Activated CD4-positive, alpha-beta T cell treated with anti-CD3 and anti-CD28 coated beads, Interleukin-2, Interleukin-4, amounts not matched to agents 100 ng/mL and 50 ng/mL, durations not matched to agents 16 hours and 8 hours (primary cell): ENCODE measurements at places on chromosomes 1 and 21.

- no peak for DNase-seq
These were observed 79.3 kb downstream of the SIK1 start for GRCh38 chr21:43347461-43348169.

DNA sequence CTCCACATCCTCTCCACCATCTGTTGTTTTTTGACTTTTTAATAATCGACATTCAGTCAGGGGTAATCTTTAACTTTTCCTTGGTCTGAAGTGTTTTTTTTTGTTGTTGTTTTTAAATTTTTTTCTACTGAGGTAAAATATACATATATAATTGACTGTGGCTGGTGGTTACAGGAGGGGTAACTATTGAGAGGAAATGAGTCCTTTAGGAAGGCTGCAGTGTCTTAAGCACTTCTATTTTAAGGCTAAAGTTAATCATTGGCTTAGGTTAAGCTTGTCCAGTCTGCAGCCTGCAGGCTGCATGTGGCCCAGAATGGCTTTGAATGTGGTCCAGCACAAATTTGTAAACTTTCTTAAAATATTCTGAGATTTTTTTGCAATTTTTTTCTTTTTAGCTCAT lies 172.5 kb downstream of the CTH start:
- no peak for DNase-seq

- no peak for DNase-seq
These were observed 14.7 kb downstream of the ENO1 start for GRCh38 chr1:8863794-8864233.

DNA sequence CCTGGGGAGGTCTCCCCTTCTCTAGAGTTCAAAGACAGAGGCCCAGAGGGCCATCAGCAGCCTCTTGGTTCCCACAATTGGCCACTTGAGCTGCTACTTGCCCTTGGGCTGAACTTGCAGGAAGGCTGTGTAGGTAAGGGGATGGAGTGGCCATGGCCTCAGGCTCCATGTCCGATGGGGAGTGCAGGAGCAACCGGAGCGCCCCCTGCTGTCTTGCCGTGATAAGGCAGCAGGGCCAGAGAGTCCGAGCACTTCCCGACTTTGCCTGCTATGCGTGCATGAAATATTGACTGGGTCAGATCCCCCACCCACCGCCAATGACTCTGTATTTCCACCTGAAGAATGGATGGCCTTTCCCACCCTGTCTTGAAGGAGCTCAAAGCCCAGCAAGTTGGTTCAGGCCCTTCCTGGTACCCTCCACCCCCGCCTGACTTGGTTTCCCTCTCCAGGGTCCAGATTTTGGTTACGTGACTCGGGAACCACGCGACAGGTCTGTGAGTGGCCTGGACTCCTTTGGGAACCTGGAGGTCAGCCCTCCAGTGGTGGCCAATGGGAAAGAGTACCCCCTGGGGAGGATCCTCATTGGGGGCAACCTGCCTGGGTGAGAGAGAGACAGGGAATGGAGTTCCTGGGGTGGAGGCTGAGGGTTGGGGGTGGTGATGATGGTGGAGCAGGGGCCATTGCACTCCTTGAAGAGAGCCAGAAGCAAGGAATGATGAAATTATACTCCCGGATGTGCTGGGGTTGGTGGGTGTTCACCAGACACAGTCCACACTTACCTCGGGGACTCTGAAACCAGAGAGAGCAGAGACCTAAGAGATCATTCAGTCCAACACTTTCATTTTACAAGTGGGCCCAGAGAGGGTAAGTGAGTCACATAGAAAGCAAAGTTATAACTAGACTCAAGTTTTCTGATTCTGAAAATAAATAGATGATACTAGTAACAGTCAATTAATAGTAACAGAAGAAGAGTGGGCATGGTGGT lies 25.6 kb downstream of the PADI3 start:
- peak; percentile 36 for DNase-seq

- no peak for DNase-seq
These were observed 10.6 kb downstream of the ADARB1 start for GRCh38 chr21:45084881-45085536.

- DNase-seq, result no peak
These were observed 24.9 kb downstream of the CSMD2 start for GRCh38 chr1:34140011-34140676.

GRCh38 chr1:174769961-174770549 lies 229.7 kb upstream of the CACYBP start:
- DNase-seq, result peak; percentile 37

DNA sequence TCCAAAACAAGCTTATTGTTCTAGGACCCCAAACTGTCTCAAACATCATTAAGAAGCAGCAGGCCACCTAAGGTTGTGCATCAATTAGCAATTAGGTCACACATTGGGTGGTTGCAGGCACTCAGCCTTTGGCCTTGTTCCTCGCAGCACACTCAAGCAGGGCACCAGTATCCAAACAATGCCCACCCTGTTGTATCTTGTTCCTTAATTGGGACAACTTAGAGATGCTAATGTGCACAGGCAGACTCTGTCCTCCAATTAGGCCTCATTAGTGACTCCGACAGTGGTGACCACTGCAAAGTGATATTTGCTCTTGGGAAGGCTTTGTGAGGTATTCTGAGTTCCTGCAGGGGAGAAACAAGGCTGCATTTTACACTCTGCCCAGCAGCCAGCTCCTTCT lies 515.1 kb upstream of the PTBP2 start:
- no peak for DNase-seq

DNA sequence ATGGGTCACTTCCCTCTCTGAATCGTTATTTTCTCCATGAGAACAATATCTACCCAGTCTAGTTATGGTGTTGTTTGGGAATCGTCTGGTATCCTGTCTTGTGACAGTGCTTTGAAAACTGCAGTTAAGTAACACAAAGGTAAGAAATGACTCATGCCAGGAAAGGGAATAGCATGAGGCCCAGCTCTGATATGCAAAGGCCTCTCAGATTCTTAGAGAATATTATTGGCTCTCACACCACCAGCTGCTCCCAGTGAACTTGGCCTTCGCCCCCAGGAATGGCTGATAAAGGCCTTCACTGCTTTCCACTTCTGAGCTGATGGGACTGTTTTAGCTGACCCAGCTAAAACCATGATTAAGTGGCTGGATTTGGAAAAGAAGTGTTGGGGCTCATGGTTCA lies 27.1 kb downstream of the NEK2 start:
- DNase-seq, result no peak

GRCh38 chr1:155882766-155883165 lies 23.4 kb downstream of the SYT11 start:
- DNase-seq, result no peak

- no peak for DNase-seq
These were observed 11.2 kb downstream of the TSEN15 start for GRCh38 chr1:184062640-184063286.

GRCh38 chr1:9722378-9722749 lies 70.8 kb downstream of the PIK3CD start:
- no peak for DNase-seq

DNA sequence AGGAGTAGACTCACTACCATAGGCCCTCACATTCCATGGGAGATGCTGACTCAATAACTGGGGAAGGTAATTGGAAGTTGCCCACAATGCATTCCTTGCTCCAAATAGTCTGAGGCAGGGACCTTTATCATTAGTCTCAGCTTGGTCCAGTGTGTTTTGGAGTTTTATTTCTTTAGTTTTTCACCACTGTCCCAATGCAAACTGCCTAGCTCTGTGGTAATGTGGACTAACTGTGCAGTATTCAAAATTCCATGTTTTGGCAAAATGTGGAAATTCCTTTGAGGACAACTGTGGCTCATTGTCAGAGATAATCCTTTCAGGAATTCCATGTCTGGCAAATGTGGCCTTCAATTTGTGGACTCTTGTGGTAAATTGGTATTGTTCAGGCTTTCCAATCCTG lies 78.1 kb upstream of the PAPPA2 start:
- DNase-seq, result no peak

- DNase-seq, result no peak
These were observed 703.2 kb downstream of the MRPL39 start for GRCh38 chr21:24903994-24904635.

- DNase-seq, result no peak
These were observed 354.3 kb downstream of the SRGAP2C start for GRCh38 chr1:121538943-121539575.

DNA sequence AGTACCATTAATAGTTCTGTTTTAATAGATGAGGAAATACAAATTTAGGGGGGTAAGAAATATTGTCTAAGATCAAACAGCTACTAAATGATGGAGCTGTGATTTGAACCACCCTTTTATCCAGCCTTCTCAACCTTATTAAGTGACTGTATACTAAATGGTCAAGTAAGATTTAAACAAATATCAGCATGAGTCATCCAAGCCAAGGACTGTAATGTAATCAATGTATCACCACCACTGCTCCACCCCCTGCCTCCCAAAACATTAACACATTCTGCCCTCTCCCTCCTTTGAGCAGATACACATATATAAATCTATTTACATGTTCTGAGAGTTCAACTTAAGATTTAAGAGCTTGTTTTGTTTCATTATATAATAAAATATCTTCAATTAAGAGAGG lies 58.9 kb downstream of the LRRC40 start:
- DNase-seq, result no peak

- DNase-seq, result no peak
These were observed 2.3 kb upstream of the C4BPA start for GRCh38 chr1:207101720-207102119.

DNA sequence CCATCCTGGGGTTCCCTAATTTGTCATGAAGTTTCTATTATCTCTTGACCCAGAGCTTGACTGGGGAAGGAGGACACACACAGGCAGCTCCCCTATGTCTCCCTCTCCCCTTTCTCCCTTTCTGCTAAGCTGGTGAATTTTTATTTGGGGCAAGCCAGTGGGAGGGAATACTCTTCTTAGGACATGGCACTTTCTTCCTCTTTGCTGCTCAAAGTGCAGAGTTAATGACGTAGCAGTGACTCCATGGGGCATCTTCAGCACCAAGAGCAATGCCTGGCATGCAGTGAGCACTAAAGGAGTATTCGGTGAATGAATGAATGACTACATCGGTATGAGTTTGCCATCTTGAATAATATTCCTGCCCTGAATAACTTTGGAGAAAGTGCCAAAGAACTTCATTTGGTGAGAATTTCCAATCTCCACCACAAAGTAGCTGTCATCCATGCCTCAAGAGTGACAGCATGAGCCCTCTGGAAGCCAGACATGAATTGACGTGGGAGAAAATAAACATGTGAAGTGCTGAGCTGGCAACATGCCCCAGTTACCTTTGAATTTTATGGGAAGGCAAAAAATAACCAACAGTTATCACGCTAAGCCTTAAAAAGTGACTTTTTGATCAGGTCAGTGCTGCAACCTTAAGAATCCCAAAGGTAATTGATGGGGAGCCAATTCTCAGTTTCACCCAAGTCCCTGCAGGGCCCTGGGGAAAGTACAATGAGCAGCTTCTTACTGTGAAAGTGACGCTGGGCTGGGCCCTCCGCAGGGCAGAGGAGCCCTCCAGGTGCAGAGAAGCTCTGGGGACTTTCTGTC lies 22.1 kb upstream of the ATF3 start:
- DNase-seq, result no peak

DNA sequence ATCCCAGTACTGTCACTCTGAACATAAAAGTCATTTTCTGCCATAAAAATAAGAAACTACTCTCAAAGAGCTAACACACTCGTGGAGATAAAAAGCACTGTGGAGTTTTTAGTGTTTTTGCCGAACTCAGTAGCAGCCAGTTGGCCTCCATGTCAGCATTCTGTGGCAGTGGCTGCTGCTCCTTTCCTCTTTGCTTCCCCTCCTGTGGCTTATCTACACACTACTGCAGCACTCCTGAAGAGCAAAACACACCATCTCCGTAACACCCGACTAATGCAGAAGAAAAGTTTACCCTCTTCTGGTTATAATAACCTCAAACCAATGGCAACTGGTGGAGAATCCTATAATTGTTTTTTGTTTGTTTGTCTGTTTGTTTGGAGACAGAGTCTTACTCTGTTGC lies 44.9 kb downstream of the RAB3GAP2 start:
- no peak for DNase-seq

DNA sequence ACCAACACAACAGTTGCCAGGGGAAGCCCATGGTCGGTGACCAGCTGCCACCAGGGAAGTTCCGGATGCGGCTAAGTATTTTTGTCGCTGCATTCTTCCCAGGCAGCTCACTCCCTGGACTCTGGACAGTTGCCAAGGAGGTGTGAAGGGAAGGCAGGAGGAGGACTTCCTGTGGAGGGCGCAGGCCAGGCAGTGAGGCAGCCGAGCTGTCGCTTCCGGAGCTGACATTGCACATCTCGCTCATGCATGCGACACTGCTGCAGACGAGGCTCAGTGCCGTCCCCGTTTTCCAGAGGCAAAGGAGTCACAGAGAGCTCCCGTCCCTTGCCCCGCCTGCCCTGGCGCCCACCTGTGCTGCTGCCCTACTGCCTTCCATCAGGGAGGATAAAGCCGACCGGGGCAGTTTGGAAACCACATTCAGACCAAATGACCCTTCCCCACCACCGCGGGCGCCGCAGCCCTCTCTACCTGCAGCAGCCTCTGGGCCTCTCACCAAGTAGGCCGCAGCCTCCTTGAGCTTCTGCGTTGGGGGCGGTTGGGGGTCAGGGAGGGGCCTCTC lies 81.4 kb downstream of the NENF start:
- DNase-seq, result peak; percentile 6

- peak; percentile 44 for DNase-seq
These were observed 29.6 kb upstream of the DIPK1A start for GRCh38 chr1:92990828-92991227.

- DNase-seq, result peak; percentile 73
These were observed 24.6 kb downstream of the ANGPTL3 start for GRCh38 chr1:62621907-62622306.

DNA sequence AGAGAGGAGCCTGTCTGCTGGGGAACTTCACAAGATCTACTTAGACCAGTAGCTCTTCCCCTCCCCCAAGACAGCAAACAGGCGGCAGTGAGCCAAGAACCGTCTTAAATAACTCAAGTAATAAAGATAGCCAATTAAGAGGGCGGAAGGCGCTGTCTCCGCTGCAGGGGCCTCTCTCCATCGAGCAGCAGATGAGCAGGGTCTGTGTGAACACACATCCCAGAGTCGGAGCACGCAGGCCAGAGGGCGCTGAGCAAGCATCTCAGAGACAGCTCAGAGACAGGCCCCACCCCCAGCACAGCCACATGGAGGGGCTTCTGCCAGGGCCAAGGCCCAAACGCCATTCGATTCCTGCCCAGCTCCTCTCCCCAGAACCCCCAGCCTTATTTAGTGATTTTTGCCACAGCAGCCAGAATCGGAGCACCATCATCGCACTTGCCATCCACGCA lies 11.1 kb downstream of the IFFO2 start:
- no peak for DNase-seq

- DNase-seq, result no peak
These were observed 95.1 kb downstream of the SIPA1L2 start for GRCh38 chr1:232534552-232535517.

GRCh38 chr1:203300441-203301330 lies 4.6 kb upstream of the BTG2 start:
- DNase-seq, result no peak

GRCh38 chr1:24866211-24867083 lies 63.6 kb downstream of the RUNX3 start:
- DNase-seq, result no peak

GRCh38 chr1:228538831-228539230 lies 51.6 kb downstream of the RNF187 start:
- no peak for DNase-seq

- no peak for DNase-seq
These were observed 15.3 kb upstream of the PADI1 start for GRCh38 chr1:17189632-17189990.

- DNase-seq, result no peak
These were observed 197.8 kb upstream of the GALNT2 start for GRCh38 chr1:229869240-229869639.

GRCh38 chr1:209434631-209435217 lies 148.8 kb upstream of the CAMK1G start:
- no peak for DNase-seq

GRCh38 chr21:45874716-45875415 lies 106.7 kb upstream of the COL6A1 start:
- no peak for DNase-seq

- no peak for DNase-seq
These were observed 12.8 kb downstream of the ZFP69B start for GRCh38 chr1:40462956-40463590.
